GM23338 (cell line): ENCODE measurements at places on chromosomes 2 and 18.

DNA sequence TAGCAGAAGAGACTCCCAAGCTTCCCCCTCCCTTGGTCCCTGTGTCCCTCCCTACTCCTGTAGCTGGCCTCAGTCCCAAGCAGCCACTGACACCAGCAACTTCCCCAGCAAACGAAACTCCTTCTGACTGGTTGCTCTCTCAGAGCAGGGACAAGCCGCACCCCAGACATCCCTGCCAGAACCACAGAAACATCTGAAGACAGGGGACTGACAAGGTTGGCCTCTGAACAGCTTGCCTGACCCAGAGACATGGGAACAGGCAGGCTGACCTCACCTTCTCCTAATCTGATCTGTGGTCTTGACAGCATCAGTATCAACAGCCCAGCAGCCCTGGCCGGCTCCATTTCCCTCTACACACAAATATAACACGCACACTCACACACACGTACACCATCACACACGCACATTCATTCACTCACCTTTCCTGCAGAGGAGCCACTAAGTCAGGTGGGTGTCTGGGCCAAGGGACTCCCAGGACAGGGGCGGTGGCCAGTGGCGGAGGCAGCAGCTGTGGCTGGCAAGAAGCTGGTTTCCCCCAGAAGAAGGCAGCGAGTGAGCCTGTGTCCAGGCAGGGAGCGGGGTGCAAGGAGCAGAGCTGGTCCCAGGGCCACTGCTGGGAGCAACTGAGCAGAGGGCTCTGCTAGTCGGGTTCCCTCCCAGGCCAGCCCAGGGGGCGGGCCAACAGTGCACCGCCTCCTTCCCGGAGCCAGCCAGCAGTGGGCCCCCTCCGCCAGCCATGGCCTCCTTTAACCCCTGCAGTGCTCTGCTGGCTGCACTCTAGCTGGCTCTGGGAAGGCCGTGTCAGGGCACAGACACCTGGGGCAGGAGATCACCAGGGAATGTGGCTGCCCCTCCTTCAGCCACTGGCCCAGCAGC is 59.1 kb downstream of the TNS1 start:
- peaks cover 19% of the 10 kb centered on the region; the same call in 1 of the 2 replicates for H3K4me1 ChIP-seq
- peak; percentile 88 for DNase-seq
- peak overlapping the region; percentile 34; the same call in 1 of the 2 replicates for H3K4me3 ChIP-seq
- H3K36me3 ChIP-seq: no peaks in the 10 kb centered on the region
- no peaks in the 10 kb centered on the region for H3K27me3 ChIP-seq

GRCh38 chr2:233480490-233481202 is 85.9 kb downstream of the USP40 start:
- H3K27me3 ChIP-seq: no peaks in the 10 kb centered on the region
- H3K36me3 ChIP-seq: peaks cover 6% of the 10 kb centered on the region; the same call in 1 of the 2 replicates
- no peak overlapping the region for H3K4me3 ChIP-seq
- no peak for DNase-seq

- no peak for DNase-seq
- no peak overlapping the region for H3K27ac ChIP-seq
- no peaks in the 10 kb centered on the region for H3K36me3 ChIP-seq
- no peak overlapping the region for H3K4me3 ChIP-seq
Measured at GRCh38 chr18:76997951-76998808, 134.4 kb downstream of the MBP start.

DNA sequence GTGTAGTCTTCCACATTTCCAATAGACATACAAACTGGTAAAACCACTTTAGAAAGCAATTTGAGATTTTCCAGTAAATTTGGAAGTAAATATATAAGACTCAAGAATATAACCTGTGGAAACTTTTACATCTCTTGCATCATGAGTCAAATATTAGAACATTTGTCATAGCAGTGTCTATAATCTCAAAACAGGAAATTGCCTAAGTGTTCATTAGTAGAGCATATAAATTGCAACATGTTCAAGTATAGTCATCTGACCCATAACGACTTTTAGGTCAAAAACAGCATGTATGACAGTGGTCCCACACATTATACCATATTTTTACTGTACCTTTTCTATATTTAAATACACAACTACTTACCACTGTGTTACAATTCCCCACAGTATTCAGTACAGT is 555.9 kb upstream of the VRK2 start:
- H3K36me3 ChIP-seq: no peaks in the 10 kb centered on the region
- H3K27me3 ChIP-seq: no peaks in the 10 kb centered on the region
- H3K4me1 ChIP-seq: no peaks in the 10 kb centered on the region
- no peak for DNase-seq

DNA sequence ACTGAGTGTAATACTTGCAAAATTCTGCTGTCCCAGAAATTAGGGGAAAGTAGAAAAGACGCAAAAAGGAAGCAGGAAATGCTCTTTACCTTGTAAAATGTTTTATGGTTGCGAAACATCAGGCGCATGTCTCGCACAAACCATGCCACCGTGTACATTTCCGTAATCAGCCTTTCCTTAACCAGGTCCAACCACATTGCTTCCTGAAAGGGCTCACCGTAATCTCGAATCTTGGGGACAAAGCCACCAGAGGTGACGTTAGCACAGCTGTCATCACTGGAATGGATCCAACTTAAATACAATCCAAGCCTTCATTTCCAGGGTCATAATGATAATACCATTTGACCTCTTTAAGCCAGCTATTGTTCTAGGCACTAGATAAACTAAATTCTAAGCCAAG is 49.3 kb downstream of the SP110 start:
- H3K36me3 ChIP-seq: no peaks in the 10 kb centered on the region
- no peak overlapping the region for H3K27ac ChIP-seq
- no peak for DNase-seq
- H3K27me3 ChIP-seq: no peaks in the 10 kb centered on the region
- H3K4me1 ChIP-seq: no peaks in the 10 kb centered on the region

DNA sequence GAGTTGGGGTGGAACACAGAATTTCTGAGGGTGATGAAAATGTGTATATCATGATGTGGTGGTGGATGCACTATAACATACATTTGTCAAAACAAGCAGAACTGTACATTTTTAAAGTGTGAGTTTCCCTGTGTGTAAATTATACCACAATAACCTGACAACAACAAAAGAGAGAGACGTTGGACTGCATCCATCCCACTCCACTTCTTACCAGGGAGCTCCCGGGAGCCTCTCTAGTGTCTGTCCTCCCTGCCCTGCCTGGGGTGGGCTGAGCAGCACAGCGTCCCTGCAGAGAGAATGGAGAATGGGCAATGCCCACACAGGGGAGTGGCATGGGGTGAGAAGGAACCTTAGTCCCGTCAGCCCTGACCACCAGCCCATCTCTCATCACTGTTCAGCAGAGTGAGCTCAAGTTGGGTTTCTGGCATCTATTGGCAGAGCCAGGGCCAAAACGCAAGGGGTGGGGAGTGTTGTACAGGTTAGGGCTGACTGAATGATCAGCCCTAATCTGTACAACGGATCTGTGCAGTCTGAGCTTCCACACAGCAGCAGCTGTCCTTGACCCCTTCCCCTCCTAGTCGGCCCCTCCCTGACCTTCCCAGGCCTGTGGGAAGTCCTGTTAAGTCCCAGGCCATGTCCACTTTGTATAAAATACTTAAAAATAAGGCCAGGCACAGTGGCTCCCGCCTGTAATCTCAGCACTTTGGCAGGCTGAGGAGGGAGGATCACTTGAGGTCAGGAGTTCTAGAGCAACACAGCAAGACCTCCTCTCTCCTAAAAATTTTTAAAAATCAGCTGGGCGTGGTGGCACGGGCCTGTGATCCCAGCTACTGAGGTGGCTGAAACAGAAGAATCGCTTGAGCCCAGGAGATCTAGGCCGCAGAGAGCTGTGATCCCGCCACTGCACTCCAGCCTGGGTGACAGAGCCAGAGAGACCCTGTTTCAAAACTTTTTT is 3.3 kb upstream of the PROC start:
- peaks cover 35% of the 10 kb centered on the region for H3K27me3 ChIP-seq
- no peak for DNase-seq
- no peak overlapping the region for H3K27ac ChIP-seq
- no peaks in the 10 kb centered on the region for H3K36me3 ChIP-seq
